ENCODE measurements at places on chromosomes 7 and 10. TPM values are rescaled to one million over a fixed set of nuclear protein-coding genes. Genes with fewer than 3 reads are reported as not detected.

- no peak for DNase-seq
Observed at GRCh38 chr7:135169964-135170273, 588 bp downstream of the CYREN start.

DNA sequence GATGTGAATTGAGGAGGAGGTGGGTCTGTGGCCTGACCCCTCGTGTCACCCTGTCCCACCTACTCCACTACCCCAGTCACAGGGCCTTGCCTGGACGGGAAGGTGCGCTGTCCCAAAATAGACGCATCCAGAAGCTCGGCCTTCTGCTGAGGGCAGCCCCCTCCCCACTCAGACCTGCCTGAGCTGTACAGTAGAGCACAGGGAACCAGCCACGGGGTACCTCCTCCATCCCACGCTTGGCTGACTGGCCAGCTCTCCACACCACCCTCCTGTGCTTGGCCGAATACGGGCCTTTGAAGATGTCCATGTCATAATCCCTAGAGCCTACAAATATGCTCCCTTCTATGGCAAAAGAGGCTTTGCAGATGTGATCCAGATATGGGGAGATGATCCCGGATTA, 88.3 kb downstream of the CHST15 start:
- no peak for DNase-seq

Gene AKR1C3
- 12.1 TPM for total RNA-seq

GRCh38 chr7:37081436-37081835, 357.1 kb upstream of the AOAH start:
- DNase-seq: peak; percentile 29

- DNase-seq: no peak
Observed at GRCh38 chr7:48728799-48729198, 195.5 kb upstream of the CDC14C start.

- DNase-seq: no peak
Observed at GRCh38 chr10:31095677-31096560, 64.3 kb upstream of the ZNF438 start.

- no peak for DNase-seq
Observed at GRCh38 chr7:44045226-44046014, 918 bp downstream of the DBNL start.

Gene RHOBTB1
- 20.7 TPM for total RNA-seq

GRCh38 chr7:81128011-81128410, 209.2 kb upstream of the SEMA3C start:
- no peak for DNase-seq

- no peak for DNase-seq
Observed at GRCh38 chr7:140421521-140421920, 17.7 kb downstream of the RAB19 start.

Gene TMEM176B
- total RNA-seq: 56.7 TPM

DNA sequence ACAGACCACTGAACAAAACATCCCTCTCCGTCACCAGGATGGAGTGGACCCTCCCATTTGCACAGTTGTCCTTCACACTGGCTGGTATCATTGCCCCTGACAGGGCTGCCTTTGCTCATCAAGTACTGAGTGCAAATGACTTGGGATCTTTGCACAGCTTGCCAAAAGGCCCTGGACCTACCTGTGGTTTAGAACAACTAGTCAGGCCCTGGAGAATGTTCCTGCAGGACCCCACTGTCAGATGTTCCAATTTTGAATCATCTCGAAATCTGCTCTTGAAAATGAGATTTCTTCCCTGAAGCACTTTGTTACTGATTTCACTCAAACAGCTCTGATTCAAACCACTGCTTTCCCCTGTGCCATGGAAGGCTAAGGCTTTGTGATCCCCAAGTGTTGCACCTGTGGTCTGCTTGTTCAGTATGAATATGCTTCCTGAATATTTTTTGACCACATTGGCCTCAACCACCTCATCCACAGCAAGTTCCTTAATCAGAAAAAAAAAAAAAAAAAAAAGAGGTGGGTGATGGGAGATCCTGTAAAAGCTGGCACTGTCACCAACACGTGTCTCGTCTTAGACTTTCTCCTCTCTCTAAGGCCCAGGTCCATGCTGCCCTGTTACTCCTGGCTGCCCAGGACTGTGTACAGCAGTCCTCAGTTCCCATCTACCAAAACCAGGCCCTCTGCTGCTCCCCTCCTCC, 2.7 kb upstream of the AOAH start:
- DNase-seq: no peak

Gene PRF1
- 1.2 TPM for total RNA-seq

Gene IDI2
- not detected for total RNA-seq

DNA sequence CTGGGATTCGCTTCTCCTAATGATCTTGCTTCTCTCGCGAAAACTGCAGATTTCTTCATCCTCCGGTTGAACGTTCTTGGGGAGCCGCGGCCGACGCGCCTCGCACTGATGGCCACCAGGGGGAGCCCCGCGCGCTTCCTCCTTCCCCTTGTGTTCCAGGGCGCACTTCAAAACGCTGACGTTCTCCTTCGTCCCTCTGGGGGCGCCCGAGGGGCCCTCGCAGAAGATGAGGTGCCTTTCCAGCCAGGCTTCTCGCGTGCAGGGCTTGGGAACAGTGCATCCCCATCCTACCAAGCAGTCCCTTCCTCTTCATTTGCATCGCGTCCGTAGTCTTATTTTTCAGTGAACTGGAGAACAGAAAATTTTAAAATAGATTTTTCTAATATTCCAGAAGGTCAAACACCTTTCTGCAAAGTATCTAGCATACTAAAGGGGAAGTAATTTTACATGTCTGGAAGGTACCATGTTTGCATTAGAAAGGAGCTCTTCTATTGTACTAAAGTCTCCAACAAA, 22.5 kb downstream of the GSTO2 start:
- peak; percentile 98 for DNase-seq

DNA sequence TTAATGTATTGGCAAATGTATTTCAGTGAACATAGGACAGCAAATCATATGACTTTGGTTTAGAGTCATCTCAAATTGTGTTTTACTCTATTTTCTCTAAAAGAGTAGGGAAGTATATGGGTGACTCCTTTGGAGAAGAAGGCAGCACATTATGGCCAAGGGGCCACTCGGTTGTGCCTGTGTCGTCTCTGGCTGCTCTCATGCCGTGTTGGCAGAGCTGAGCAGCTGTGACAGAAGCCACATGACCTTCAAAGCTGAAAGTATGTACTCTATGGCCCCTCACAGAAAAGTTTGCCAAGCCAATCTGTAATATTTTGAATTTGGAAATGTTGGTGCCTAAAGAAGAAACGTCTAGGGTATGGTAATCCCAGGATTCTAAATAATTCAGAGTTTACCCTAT, 47.5 kb downstream of the TASOR2 start:
- DNase-seq: no peak

DNA sequence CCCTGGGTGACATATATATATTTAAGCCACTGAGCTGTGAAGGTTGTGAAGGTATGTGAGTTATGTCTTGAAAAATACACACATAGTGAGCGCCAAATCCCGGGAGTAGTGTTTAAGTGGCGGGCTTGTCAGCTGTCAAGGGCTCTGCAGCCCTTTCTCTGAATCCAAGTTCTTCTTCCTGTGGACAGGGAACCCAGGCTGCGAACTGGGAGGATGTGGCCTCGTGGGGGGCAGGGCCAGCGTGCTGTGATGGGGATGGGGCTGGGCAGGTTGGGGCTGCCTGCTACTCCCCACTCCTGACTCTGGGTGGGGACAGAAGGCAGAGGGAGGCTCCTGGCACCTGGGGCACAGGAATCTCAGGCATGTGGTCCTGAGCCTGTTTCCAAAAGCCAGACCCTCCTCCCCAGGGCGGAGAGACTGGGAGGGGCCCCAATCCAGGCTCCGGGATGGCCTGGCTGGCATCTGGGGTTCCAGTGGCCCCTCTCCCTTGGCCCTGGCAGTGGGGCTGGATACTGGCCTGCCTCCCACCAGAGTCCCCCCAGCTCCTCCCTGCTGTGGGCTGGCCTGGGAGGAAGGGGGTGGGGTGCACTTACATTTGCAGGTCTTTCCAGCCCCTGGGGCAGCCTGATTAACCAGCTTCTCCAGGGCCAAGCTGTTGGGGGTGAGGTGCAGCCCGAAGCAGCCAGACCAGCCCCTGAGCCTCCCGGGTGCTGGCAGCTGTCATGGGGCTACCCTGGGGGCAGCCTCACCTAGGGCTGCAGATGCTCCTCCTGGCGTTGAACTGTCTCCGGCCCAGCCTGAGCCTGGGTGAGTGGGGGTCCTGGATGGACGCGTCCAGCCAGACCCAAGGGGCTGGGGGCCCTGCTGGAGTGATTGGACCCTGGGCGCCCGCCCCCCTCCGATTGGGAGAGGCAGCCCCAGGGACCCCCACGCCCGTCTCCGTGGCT, at the start of gene UPK3B:
Gene UPK3B, plus strand, starts transcription at position 622 of the 947 bp plus-strand sequence. Its CDS starts 101 bp downstream, at position 723.
- no peak for DNase-seq

DNA sequence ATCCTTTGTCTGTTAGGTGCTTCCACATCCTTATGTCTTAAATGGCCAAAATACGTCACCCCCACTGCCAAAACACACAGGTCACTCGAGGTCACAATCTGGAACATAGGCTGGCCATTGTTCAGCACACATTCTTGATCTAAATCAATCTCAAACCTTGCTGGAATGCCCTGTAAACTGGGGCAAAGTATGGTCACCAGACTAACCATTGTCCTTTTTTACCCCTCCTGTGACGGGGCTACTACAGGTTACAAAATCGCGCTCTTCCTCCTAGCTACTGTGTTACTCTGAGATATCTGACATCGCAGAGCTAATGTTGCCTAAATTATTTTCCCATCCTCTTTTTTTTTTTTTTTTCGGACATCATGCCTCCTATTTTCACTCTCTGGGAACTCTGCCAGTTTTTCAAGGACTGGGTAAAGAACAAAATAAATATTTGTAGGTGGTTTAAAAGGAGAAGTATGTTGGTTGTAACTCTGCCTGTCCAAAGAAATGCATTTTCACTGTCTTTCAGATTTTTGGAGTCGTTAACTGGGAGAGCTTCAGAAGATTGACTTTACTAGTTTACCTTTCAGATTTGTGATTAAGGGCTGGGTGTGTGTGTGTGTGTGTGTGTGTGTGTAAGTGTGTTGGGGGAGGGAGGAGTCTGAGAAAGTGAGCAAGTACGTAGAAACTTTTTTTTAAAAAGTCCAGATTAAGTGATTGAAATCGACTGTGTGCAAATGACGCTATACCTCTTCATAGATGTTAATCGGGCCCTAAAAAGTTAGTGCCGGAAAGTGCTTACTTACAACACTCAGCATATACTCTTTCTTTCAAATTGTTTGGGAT, 942 bp upstream of the KIAA1217 start:
- DNase-seq: no peak

DNA sequence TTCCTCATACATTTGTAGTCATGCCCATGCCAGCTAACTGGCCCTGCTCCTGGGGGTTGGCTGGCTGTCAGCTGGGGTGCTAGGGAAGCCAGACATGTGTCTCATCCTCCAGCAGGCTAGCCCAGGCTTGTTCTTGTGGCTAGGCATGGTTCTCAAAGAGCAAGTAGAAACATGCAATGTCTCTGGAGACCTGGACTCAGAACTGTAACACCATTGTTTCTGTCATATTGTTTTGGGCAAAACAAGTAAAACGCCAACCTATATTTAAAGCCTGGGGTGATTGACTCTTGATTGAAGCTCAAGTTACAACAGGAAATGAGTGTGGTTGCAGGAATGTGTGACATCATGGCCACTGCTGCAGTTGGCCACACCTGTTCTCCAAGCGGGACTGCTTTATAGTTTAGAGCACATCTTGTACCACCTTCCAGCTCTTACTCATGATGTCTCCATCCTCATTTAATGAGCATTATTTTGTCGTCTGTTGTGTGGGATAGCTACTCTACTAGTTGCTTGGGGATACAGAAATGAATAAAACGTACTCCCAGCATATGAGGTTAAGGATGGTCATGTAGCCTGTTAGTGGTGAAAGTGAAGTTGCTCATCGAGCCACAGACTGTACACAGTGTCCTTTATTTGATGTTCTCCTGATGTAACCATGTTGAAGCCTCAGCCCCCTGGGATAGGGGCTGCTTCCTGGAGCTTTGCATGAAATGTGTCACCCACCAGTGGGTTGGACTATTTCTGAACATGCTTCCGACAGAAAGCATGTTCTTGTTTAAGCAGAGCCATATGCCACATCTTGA, 168.4 kb downstream of the SORCS3 start:
- DNase-seq: no peak

DNA sequence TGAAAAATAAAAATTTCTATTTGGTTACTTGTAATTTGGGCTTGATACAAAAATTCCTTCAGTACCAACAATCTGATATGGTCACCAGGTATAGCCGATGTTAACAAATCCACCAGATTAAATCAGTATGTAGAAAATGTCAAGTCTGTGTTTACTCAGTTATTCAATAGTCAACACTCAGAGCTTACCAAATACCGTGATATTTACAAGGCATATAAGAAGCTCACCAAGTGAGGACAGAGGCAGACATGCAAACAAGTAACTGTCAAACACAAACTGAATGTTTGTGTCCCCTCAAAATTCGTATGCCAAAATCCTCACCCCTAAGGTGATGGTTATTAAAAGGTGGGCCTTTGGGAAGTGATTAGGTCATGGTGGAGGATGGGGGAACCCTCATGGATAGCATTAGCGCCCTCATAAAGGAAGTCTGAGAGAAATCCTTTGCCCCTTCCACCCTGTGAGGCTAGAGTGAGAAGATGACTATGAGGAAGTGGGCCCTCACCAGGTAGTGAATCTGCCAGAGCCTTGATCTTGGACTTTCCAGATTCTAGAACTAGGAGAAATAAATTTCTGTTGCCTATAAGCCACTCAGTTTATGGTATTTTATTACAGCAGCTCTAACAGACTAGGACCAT, 63.1 kb downstream of the TES start:
- DNase-seq: no peak

DNA sequence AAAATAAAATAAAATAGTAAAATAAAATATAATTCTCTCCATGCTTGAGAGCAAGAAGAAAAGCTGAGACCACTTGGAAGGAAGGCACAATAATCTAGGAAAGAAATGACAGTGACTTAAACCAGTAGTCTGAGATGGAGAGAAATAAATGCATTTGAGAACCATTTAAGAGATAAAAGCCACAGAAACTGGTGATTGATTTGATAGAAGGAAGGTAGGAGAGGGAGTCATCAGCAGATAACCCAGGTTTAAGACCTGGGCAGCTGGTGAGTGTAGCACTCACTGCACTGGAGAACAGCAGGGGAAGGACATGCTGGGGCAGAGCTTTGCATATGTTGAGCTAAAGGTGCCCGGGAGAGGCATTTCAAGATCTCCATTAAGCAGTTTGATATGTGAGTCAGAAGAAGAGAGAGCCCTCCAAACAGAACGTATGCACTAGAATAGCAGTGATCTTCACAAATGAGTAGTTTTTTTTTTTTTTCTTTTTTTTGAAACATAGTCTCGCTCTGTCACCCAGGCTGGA, 268.0 kb downstream of the DYNC1I1 start:
- DNase-seq: no peak

Gene ADRB1
- 14.1 TPM for total RNA-seq
